Central memory CD4-positive, alpha-beta T cell (primary cell): ENCODE measurements at places on chromosomes 5 and 9.

GRCh38 chr5:150511578-150512367 is 3.8 kb downstream of the NDST1 start:
- DNase-seq = no peak

DNA sequence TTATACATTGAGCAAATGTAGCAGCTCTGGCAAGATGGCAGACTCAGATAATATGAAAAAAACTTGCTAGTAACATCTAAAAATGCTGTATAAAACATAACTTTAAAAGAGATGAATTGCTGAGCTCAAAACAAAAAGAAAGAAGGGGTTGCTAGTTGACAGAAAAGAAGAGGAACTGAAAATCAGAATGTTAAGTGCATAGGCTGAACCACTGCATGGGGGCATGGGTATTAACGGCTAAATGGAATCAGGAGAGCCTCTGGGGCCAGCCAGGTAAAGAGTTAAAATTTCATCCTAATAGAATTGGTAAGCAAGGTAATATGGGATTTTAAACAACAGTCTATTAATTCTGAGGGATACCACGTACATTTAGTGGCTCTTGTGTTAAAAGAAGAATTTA is 146.8 kb downstream of the SMC2 start:
- no peak for DNase-seq

- DNase-seq = no peak
Measured at GRCh38 chr9:72043576-72043975, 16.8 kb downstream of the C9orf57 start.

- DNase-seq = no peak
Measured at GRCh38 chr5:157253547-157253946, 12.4 kb upstream of the CYFIP2 start.

DNA sequence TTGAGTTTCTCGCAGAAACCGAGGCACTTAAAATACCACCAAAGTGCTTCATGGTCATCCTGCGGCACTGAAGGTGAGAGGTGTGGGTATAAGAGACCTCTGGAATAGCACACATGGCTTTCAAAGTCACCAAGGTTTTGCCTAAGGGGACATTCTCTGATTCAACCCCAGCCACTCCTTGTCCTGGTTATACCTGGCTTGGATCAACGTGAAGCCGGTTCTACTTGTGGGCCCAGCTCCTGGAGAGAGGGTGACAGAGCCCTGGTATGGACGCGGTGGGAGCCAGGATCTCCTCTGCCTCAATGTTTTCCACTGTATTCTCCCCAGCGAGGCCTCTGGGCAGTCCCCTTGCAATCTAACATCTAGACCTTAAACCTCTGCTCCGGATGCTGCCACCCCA is 132.0 kb downstream of the FSTL4 start:
- no peak for DNase-seq

- no peak for DNase-seq
Measured at GRCh38 chr9:12930906-12931305, 156.1 kb downstream of the LURAP1L start.

- no peak for DNase-seq
Measured at GRCh38 chr9:967903-968641, 8.4 kb upstream of the DMRT3 start.

DNA sequence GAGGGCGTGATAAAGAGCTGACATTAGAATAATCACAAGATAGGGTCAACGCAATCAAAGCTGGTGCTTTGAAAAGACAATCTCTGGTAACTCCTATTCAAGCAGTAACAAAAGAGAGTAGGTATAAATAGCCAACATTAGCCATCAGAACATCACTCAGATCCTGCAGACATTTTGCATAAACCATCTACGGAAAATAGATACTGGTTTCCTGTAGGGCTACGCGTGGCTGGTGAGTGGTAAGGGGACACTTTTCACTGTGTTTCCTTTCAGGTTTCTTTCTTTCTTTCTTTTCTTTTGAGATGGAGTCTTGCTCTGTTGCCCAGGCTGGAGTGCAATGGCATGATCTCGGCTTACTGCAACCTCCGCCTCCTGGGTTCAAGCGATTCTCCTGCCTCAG is 22.3 kb downstream of the TTF1 start:
- DNase-seq = no peak

GRCh38 chr9:8725635-8726034 is 926.1 kb upstream of the DMAC1 start:
- DNase-seq = no peak

DNA sequence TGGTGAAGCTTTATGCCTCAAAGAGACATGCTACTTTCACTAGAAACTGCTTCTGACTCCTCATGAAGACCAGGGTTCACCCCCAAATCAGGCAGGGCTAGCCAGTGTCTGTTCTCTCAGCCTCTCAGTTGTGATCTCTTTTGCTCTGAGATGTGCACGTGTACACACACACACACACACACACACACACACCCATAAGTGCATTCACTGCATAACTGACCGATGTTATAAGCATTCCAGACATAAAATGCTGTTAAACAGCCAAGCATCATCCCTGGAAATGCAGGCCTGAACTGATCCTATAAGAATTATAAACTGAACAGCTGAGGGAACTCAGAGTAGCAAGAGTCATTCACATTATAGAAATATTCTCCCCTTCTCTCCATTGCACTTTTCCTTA is 85.0 kb downstream of the FSTL4 start:
- DNase-seq = no peak

DNA sequence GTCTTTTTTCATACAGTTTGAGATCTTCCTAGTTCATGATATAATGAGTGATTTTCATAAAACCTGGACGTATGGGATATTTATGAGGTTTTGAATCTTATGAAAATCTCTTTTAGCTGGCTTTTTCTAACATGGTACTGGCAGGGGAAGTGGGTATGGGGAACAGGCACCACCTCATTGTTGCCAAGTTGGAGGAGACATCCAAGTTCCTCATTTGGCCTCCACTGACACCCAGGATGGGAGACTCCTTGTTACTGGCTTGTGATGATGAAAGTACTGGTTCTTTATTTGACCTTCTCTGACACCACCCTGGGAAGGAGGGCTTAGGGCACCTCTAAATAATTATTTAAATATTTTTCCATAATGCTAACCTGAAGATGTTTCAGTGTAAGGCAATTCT is 4.0 kb upstream of the TNPO1 start:
- no peak for DNase-seq

- DNase-seq = no peak
Measured at GRCh38 chr5:135008556-135008955, 25.5 kb downstream of the PITX1 start.

DNA sequence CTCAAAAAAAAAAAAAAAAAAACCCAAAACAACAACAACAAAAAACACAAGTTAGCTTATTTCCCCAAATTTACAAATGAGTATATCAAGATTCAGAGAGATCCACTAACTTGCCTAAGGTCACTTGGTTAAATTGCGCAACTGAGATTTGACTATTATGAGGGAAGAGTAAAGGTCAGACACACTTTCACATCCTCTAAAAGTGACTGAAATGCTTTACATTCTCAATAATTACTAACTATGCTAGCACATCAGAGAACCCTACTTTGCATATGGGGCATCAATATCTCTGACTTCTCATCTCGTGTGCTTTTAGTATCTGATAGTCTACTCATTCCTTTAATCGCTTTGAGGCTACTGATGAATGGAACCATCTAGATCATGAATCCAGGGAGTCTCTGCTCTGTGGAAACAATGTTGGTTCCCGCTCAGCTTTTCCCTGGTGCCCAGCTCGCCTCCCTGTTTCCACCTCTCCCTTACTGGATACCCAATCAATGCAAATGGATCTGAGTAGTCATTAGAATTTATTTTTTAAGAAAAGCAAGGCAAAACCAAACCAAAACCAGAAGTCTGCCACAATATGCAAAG is 182.1 kb upstream of the TRIM32 start:
- DNase-seq = no peak

- DNase-seq = no peak
Measured at GRCh38 chr5:148976569-148977381, 86.1 kb downstream of the SH3TC2 start.

- no peak for DNase-seq
Measured at GRCh38 chr5:120765189-120765588, 301.1 kb downstream of the PRR16 start.

GRCh38 chr5:50722223-50722622 is 55.8 kb downstream of the PARP8 start:
- no peak for DNase-seq

- no peak for DNase-seq
Measured at GRCh38 chr5:159051421-159052282, 48.1 kb downstream of the EBF1 start.

GRCh38 chr5:121019106-121019505 is 555.0 kb downstream of the PRR16 start:
- no peak for DNase-seq

- DNase-seq = no peak
Measured at GRCh38 chr5:59562756-59563389, 330.7 kb downstream of the PDE4D start.

- no peak for DNase-seq
Measured at GRCh38 chr5:44603496-44604272, 205.1 kb upstream of the MRPS30 start.

- DNase-seq = no peak
Measured at GRCh38 chr5:62395210-62395950, 8.3 kb downstream of the DIMT1 start.

GRCh38 chr5:55986931-55987330 is 7.8 kb downstream of the IL6ST start:
- no peak for DNase-seq

DNA sequence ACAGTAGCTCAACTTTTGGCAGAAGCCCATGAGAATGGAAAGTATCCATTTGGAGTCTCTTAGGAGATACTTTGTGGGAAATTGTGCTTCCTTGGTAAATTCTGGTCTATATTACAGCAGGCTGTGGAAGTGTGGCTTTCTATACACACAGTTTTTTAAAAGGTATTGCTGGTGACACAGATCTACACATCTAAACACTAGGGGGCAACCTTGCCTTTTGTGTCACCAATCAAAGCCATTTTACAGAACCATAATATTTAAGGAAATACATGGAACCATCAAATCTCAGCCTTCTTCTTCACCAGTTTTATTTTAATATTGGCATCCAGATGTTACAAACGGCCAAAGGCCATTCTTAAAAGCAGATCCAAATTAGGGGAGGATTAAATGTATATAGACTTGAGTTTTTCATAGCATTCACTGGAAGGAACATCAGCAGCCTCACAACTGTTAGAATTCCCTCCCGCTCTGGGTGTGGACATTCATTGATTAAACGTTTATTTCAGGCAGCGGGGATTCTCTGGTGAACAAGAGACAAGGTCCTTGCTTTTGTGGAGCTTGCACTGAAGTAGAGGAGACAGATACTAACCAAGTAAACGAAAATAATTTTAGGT is 132.4 kb upstream of the EPB41L4A start:
- DNase-seq = peak; percentile 53

DNA sequence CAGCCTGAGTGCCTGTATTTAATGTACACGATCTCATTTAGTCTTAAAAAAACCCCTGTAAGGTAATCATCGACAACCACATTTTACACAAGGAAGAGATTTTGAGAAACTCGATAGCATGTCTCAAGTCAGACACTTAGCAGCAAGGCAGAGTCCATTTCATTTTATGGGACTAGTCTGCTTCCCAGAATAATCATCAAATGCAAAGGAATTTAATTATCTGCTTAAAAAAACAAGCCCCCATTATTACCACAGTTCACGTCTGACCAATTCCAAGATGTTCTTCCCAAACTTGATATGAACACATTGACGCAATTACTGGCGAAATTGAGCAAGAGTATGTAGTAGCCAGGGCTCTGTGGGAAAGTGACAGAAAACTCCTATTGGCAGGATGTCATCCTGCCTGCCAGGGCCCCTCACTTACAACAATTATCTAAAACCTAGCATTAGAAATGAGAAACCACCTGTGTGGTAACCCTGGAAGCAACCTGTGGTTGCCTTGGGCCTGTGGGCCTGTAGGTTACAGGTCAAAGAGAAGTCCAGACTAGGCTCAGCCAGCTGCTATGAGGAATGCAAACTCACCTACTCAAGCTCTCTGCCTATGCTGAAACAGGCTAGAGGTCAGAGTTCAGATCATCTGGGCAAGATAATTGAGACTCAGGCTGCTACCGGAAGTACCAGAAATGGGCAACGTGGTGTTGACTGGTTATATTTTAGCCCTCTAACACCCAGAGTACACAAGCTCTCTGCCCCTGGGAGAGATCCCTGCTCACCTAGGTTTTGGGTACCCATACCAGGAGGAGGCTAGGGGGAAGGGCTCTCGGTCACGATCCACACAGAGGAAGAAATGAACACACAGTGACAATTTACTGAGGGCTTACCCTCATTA is 1.6 kb downstream of the B4GALT1 start:
- DNase-seq = peak; percentile 44

- DNase-seq = no peak
Measured at GRCh38 chr5:145775893-145776444, 59.2 kb downstream of the PRELID2 start.

GRCh38 chr9:32490601-32491000 is 35.4 kb downstream of the RIGI start:
- no peak for DNase-seq

DNA sequence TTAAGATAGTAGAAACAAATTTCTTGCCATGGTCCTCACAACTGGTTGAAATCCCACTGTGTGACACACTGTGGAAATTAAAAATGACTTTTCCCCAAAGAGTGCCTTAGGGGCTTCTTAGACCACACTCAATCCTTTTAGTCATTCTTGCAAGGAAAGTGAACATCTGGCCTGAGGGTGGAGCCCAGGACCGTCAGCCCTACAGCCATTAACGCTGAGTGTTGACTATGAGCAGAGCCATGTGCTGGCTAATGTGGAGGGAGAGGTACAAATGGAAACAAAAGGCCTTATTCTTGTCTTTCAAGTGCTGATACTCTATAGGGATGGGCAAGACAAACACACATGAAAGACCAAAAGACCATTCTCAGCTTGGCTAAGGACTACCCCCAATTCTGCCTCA is 456.5 kb downstream of the ZSWIM6 start:
- no peak for DNase-seq

GRCh38 chr9:94973451-94973941 is 247.0 kb downstream of the AOPEP start:
- no peak for DNase-seq

GRCh38 chr9:22050924-22051323 is 41.8 kb upstream of the CDKN2B start:
- no peak for DNase-seq

- DNase-seq = no peak
Measured at GRCh38 chr9:107049803-107050184, 186.8 kb downstream of the ZNF462 start.

DNA sequence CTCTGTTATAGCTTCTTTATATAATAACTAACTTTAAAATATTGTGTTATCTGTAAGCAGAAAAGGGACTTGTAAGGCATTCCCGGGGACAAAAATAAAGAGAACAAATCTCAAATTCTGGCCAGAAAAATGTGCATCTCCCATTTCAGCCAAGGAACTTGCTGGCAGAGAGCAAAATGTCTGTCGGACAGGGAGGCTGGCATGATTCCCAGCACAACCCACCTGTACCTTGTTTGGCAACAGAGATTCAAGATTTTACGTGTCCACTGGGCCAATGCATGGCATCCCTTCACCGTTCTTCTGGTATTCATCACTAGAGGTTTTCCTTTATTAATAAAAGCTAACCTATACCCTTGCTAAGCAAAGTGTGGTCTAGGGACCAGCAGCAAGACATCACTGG is 566.6 kb downstream of the PSAT1 start:
- DNase-seq = no peak
